ENCODE measurements at places on chromosomes 7 and 10. TPM values are rescaled to one million over a fixed set of nuclear protein-coding genes. Genes with fewer than 3 reads are reported as not detected.

The FEZF1 gene
- total RNA-seq = not detected

The MOGAT3 gene
- total RNA-seq = not detected

The TUBB8 gene
- not detected for total RNA-seq

The NPC1L1 gene
- total RNA-seq = 0.19 TPM

The CLCN1 gene
- total RNA-seq = not detected

The CTAGE4 gene
- total RNA-seq = 0.16 TPM

The SVOPL gene
- total RNA-seq = not detected

The HMX2 gene
- total RNA-seq = not detected

The SEPHS1 gene
- total RNA-seq = 26.0 TPM

The SPDYE11 gene
- not detected for total RNA-seq

The GRK5 gene
- 52.8 TPM for total RNA-seq

The H2BK1 gene
- not detected for total RNA-seq

The NKX6-2 gene
- not detected for total RNA-seq

The GHRHR gene
- not detected for total RNA-seq

The SPDYE2 gene
- total RNA-seq = not detected

The LDB3 gene
- 1,542 TPM for total RNA-seq

The DTX2 gene
- 5.8 TPM for total RNA-seq

The PVRIG gene
- not detected for total RNA-seq

The LRIT1 gene
- total RNA-seq = not detected

The SAMD9 gene
- total RNA-seq = 2.8 TPM

The TDRD1 gene
- total RNA-seq = 1.9 TPM

The CNNM1 gene
- 0.19 TPM for total RNA-seq

The ARL3 gene
- 13.4 TPM for total RNA-seq

The LBX1 gene
- total RNA-seq = not detected

The DNAJC9 gene
- total RNA-seq = 8.6 TPM

The MMRN2 gene
- total RNA-seq = 32.1 TPM

The SLC26A5 gene
- not detected for total RNA-seq

The USP6NL gene
- 7.9 TPM for total RNA-seq

The PTF1A gene
- not detected for total RNA-seq

The MIOS gene
- 25.3 TPM for total RNA-seq

The CDHR1 gene
- 0.41 TPM for total RNA-seq

The TCF7L2 gene
- total RNA-seq = 8.9 TPM

The RSPH10B2 gene
- not detected for total RNA-seq

The CALHM3 gene
- not detected for total RNA-seq

The ZNF25 gene
- 17.8 TPM for total RNA-seq

The SFRP5 gene
- total RNA-seq = 8.7 TPM

The ADCK2 gene
- 8.5 TPM for total RNA-seq

The CACUL1 gene
- 27.4 TPM for total RNA-seq

The ASAH2 gene
- total RNA-seq = not detected

The RAPGEF5 gene
- 16.5 TPM for total RNA-seq

The SGMS1 gene
- 18.6 TPM for total RNA-seq

The HTRA1 gene
- 62.6 TPM for total RNA-seq

The BEND7 gene
- 14.7 TPM for total RNA-seq
